Muscle of back (tissue), 13 donors: ENCODE measurements at places on chromosomes 4 and X. TPM values are rescaled to one million over a fixed set of nuclear protein-coding genes. Genes with fewer than 3 reads are reported as not detected.

The ARHGEF38 gene
- 0.67 TPM for polyA plus RNA-seq

GRCh38 chr4:149489321-149489720, 326.3 kb downstream of the IQCM start:
- no peak for DNase-seq

The PABPC4L gene
- polyA plus RNA-seq: 11.2 TPM

The GABRE gene
- 29.1 TPM for polyA plus RNA-seq

DNA sequence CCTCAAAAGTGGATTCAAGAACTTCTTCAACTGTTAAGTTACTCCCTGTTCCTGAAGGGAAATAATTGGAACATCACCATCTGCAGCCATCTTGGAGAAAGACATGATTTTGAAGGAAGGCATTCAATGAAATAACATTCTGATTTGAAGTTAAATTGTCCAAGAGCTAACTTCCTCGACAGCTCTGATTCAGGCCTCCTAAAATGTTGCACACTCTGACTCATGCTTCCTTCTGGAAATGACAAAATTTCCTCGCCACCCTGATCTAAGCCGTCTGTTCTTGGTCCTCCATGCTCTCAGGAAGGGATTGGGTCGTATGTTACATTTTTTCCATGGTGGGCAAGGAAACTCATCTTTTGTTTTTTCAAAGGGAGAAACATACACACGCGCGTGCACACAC, 496.9 kb upstream of the DIPK2B start:
- no peak for DNase-seq

The FAM149A gene
- 7.9 TPM for polyA plus RNA-seq

DNA sequence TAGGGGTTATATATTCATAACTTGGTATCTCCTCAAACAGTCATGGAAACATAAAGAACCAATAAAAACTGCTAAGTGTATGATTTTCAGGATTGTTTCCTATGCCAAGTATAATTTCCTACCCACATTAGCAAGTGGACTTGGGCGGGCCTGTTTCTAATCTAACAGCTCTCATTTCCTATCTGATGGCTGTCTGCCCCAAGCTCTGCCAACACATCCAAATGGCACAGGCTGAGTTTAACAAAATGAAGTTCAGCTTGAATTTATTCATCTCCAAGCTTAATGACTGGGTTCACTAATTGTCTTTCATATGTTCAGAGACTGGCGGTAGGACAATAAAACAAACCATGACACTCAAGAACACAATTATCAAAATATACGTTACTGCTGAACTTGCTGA, 55.5 kb upstream of the S100G start:
- no peak for DNase-seq

The DDIT4L gene
- 11.1 TPM for polyA plus RNA-seq

- DNase-seq: peak; percentile 53
Observed at GRCh38 chr4:40731792-40732245, 17.9 kb upstream of the NSUN7 start.

- DNase-seq: no peak
Observed at GRCh38 chr4:168677063-168677462, 180.2 kb downstream of the PALLD start.
